ENCODE measurements at places on chromosomes 13 and 19.

DNA sequence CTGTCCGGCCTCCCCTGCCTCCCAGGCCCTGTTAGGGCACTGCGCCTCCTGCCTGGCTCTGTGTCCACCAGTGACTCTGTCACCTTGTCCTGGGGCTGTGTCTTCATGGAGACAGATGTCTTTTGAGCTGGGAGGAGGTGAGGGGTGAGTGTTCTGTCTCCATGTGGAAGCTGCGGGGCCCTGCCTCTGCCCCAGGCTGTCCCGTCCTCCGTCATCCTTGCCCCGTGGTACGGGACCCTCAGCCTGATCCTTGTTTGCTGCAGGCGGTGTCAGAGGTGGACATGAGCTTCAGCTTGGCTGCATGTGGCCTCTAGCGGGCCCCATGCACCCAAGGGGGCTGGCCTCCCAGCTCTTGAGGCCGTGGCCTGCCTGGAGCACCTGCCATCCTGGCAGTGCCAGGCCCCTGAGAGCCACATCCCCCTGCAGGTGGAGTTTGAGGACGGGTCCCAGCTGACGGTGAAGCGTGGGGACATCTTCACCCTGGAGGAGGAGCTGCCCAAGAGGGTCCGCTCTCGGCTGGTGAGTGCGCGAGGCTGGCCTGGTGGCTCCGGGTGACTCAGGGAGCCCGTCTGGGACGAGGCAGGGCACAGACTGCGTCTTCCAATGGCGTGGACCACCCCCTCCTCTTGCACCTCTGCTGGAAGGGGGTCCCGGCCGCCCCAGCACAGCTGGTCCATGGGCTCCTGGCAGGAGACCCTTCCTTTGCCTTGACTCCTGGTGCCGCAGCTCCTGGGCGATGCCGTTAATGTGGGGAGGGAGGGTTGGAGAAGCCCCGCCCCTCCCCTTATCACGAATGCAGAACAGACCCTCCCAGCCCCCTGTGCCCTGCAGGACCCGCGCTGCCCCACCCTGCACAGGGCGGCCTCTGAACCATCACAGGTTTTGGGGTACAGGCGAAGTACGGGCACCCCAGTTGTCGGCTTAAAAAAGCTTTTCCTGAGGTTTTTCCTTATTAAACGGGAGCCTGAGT lies 181.3 kb downstream of the KDM4B start:
- no peak for DNase-seq

DNA sequence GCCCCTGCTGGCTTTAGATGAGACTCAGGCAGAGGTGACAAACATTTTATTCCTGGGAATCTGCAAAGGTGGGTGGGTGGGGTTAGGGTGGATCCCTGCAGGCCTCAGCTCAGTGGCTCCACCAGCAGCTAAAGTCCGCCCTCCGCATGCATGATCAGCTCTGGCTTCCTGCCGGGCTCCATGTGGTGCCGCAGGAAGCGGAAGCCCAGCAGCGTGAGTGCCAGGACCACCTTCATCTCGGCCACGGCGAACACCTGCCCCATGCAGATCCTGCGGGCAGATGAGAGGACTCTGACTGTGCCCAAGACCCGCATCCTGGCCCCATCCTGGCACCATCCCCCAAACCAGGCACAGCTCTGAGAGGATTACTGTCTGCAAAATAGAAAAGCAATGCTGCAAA lies 26.3 kb downstream of the CYP4F2 start:
- DNase-seq = no peak

DNA sequence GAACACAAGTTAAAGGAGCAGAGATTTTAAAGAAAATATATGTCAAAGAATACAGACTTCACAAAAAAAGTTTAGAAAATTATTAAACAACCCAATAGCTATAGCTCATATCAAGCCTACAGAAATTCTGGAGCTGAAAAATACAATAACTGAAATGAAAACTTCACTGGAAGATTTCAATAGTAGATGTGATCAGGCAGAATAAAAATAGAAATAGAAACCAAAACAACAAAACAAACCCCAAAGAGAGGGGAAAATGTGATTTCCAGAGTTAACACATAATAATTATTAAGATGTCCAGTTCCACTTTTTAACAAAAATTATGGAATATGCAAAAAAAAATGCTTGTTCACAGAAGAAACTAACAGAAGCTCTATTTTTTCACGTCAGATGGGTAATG lies 23.6 kb downstream of the LRRC63 start:
- no peak for DNase-seq

- no peak for DNase-seq
These were observed 13.6 kb downstream of the SPC24 start for GRCh38 chr19:11141937-11142527.

- DNase-seq = no peak
These were observed 160.7 kb downstream of the LMO7 start for GRCh38 chr13:75796825-75797224.

- DNase-seq = no peak
These were observed 540.6 kb upstream of the MIR17HG start for GRCh38 chr13:90806892-90807291.
